ENCODE measurements at places on chromosomes 2 and 18. TPM values are rescaled to one million over a fixed set of nuclear protein-coding genes. Genes with fewer than 3 reads are reported as not detected.

DNA sequence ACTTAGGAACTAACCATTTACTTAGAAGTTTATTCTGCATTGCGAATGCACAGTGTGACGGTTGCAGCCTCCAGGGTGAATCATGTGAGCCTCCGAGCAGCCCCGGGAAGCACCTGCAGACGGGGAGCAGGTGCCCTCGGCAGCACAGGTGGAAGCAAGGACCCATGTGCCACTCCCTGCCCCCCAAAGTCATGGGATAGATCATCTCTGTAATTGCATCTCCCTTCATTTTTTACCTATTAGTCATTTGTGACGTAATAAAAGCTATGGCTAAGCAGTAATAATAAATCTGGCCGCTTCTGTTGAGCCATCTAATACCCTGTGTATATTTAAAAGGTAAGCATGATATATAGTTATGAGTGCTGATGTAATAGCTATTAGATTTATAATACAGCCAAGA lies 97.2 kb downstream of the PTGR3 start:
- no peak for DNase-seq

GRCh38 chr2:54771166-54771885 lies 47.9 kb downstream of the EML6 start:
- no peak for DNase-seq

DNA sequence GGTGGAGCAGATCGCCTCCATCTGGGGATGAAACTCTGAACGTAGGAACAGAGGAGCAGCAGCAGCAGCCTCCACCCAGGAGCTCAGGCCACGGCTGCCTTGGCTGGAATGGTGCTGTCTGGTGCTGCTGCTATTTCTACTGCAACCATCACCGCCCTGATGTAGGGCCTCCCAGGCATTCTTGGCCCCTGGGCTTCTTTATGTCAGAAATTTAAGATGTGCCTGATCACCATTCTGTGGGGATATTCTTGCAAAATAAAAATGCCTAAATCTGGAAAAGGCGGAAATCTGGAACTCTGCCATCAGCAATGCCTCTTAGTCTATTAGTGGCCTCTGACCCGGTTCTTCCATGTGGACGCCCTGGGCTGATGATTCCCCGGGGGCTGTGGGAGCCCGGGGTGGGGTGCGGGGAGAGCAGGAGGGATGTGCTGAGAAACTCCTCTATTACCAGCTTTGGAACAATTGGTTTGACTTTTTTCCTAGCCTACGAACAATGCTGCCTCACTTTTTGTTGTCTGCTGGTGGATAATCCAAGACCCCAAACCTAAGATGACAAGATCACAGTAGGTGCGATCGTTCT lies 47.2 kb downstream of the FAM124B start:
- DNase-seq = no peak

- no peak for DNase-seq
Measured at GRCh38 chr18:73461780-73462059, 593.9 kb upstream of the NETO1 start.

DNA sequence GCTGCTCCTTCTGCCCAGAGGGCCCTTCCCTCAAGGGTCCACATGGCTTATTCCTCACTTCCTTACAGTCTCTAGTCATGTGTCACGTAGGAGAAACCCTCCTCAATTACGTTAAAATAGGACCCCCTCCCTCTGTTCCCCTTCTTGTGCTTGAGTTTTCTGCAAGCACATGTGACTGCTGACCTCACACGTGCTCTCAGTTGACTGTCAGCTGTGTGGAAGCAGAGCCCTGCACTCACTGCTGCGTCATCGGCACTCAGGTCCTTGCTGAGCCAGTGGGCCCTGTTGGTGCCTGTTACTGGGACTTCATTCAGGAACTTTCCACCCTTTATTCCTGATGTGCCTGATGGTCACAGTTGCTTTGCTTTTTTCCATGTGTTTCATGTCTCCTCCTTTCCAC lies 11.1 kb downstream of the ATG16L1 start:
- no peak for DNase-seq

DNA sequence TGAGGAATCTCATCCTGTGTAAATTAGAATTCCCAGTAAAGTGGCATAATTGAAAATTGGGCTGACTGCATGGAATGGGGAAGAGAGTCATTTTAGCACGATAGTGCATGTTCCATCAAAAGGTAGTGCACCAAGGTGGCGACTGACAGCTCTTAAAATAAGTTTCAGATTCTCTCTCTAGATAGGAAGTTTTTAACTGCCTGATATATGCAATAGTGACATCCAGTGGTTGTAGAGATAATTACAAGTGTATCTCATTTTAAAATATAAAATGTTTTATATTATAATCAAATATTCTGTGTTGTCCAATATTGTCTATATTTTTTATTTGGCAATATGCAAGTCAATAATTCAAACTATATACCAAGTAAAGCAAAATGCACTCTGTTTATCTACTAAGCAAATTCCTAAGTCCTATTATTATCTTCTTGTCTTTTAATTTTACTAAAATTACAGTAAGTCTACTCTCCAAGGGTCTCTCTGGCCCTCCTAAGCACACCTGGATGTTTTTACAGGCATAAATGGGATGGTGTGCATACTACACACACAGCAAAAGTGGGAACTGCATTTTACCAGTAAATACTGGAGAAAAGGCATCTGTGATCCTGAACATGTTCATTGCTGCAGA lies 397.7 kb upstream of the HNRNPA3 start:
- DNase-seq = peak; percentile 43

DNA sequence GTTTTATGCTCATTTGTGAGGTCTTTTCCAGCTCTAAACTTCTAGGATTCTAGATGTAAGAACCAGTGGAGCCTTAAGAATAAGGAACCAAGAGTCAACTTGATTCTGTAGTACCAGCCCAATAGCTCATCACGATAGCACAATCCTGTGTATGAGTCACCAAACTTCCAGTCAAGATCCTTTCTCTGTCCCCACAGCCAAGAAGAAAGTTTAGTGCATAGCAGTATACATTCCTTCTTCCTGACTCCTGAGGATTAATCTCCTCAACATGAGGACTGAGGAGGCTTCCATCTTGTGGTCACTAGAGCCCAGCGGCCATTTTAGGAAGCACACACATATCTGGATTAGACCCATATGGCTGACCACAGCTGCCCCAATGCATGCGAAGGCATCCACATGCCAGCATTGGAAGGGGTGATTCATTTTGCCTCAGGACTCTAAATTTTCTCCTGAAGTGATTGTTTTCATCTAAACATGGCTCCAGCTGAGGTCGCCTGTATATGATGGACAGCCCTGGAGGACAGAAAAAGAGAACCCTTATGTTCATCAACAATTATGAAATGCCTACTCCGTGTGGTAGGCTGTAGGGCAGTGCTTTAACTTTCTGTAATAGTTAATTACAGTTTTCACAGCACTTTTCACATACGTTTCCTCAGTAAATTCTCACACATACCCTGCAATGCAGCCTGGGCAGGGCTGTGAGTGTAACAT lies 53.5 kb downstream of the RASGRP3 start:
- no peak for DNase-seq

The CPLX4 gene
- not detected for polyA plus RNA-seq

The MEP1B gene
- 0.13 TPM for polyA plus RNA-seq

DNA sequence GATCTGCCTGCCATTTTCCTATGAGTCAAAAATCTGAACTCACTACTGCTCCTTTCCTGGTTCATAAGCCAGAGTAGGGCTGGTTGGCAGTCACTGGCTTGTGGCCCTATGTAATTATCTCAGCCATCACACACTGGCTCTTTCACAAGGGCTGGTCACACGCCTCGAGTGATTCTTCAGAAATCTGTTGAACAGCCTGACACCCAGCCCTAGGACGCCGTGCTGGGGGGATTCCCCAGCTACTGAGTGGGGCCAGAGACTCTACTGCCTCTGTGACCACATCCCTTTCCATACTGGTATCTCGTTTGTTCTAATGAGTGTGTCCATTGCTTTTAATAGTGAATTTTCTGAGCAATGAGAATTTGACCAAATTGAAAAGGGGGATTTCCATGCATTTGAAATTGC lies 45.8 kb upstream of the RBM44 start:
- DNase-seq = no peak

The PEX13 gene
- not detected for polyA plus RNA-seq

DNA sequence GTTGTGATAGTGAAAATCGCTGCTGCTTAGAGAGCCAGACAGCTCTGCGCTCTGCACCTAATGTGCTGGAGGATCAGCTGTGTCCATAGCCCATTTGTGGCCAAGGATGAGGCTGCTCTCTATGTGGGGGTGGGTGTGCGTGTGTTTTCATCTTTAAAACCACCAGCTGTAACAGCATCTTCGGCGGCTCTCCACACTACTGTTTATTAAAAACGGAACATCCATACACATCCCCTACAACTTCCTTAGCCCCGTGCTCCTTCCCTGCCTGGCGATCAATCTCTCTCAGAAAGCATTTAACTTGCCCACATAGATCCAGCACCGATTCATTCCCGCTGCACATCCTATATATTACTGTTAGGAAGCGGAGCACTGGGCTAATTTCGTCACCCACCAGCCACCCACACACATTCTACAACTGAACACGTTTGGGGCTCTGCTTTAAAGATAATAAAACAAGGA lies 1.6 kb downstream of the CELF4 start:
- DNase-seq = no peak

- DNase-seq = no peak
Measured at GRCh38 chr2:131349021-131349420, 14.9 kb downstream of the RAB6D start.

DNA sequence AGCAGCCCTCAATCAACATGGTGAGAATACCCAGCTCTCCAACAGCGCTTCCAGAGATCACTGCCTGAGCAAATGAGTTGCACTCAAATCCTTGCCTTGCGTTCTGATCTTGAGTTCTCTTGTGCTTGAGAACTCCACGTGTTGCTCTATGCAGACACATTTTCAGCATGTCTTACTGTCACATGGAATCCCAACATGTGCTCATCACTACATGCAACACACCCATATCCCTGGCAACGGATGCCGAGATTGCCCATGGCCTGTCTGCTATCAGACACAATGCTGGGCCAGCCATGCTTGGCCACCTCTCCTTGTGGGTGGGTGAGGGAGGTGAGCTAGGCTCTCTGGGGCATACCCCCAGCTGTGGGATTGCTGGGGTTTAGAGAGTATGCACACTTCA lies 91.9 kb upstream of the LDAH start:
- DNase-seq = no peak

DNA sequence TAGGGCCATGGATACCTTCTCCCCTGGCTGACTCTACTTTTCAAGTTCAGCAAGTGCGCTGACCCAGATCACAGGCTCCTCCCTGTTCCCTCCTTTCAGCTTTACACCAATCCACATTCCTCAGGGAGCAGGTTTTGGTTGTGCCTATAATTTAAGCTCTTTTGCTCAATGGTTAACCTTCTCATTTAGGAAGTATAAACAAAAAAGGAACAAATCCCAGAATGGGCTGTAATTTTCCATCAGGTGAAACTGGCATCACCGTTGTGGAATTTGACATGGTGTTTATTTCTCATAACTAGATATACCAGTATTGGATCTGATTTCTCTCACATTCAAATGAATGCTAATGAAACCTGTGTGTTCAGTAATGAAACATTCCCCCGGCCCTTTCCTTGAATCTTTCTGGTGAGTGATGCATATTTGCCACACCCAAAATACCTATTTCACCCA lies 13.6 kb downstream of the STRN start:
- no peak for DNase-seq

- DNase-seq = peak; percentile 84
Measured at GRCh38 chr2:62485761-62486438, 20.1 kb downstream of the TMEM17 start.

- DNase-seq = no peak
Measured at GRCh38 chr2:86747711-86748639, 27.9 kb downstream of the RMND5A start.

The CFC1 gene
- not detected for polyA plus RNA-seq

DNA sequence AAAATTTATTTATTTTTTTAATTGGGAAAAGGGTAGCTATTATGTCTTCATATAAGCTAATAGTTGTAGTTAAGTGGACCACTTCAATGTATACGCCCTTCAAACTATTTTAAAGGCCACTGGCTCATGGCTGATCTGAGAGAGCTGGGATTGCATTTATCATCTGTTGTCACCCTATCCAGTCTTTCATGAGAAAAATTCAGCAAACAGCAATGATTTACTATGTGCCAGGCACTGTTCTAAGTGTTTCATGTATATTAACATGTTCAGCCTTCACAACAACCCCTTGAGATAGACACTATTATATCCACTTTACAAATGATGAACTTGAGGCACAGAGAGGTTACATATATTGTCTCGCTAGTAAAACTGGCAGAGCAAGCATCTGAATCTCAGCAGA lies 66.1 kb upstream of the ZNF397 start:
- no peak for DNase-seq

DNA sequence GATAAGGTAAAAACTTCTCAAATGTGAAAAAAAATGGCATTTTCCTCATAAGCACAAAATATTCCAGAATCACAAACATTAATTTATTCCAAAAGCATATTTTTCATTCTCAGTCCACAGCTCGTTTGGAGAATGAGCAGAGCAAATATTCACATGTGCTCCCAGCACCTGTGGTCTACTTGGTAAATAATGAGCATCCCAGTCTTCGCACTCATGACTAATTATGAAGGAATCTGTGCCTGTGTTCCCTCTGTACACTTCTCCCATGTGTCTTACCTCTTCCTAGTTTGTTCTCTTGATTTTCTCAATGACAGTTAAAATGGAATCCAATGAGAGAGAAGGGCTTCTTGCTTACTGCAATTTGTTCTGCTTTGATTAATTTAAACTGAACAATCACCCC lies 671.0 kb upstream of the SOX11 start:
- DNase-seq = no peak

DNA sequence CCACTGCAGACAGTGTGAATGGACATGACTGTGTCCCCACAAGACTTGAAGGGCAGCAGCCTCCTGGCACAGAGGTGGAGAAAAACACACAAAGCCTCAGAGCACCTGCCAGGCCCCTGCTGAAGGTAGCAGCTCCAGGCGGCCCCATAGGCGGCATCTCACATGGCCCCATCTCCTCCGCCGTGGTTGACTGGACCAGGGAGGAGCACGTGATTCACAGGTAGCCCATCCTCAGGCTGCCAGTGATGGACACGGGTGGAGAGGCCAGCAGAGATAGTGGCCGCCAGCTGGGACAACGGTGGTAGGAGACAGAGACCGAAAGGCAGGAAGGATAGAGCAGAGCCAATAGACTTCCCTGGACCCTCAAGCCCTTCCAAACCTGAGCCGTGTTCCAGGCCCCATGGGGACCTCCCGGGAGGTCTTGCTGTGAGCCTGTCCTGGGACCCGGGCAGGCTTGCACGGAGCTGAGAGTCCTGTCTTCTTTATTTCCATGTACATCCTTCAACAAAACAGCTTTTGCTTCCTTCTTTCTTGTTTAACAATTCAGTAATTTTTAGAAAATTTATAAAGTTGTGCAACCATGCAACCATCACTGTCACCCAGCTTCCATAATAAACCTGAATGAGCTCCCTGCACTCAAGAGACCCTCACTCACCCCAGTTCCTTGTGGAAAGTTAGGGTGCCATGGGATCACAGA lies 26.9 kb downstream of the GPR55 start:
- no peak for DNase-seq

The PXDN gene
- polyA plus RNA-seq = 210 TPM

GRCh38 chr2:892401-892800 lies 58.2 kb upstream of the SNTG2 start:
- DNase-seq = no peak

The RSAD2 gene
- 2.4 TPM for polyA plus RNA-seq

- no peak for DNase-seq
Measured at GRCh38 chr2:10449486-10449831, 1.3 kb upstream of the ODC1 start.

GRCh38 chr2:226413498-226414130 lies 386.0 kb downstream of the IRS1 start:
- no peak for DNase-seq

The OTOF gene
- polyA plus RNA-seq = 21.5 TPM

- DNase-seq = no peak
Measured at GRCh38 chr18:10459587-10459986, 5.2 kb downstream of the APCDD1 start.

The NYAP2 gene
- 0.18 TPM for polyA plus RNA-seq

GRCh38 chr18:54030434-54030833 lies 194.0 kb downstream of the MBD2 start:
- DNase-seq = no peak
